ENCODE measurements at places on chromosomes 2 and 18.

DNA sequence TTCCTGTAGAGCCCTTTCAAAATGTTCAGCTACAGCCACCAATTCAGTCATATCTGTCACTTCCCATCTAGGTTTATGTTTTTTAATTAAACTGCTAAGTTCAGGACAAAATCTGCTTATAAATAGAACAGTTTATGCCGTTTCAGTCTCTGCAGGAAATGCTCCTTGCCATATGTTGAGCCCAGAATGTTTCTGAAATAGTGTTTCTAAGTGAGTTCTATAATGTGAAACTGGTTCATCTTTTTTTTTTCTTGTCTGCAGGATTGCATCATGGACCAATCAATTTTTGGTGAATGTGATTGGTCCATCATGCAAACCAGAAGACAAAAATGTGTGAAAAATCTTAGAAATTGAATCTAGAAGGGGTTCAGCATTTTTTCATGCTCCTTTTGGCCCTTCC, 30.2 kb upstream of the RHOB start:
- DNase-seq: no peak

- no peak for DNase-seq
Measured at GRCh38 chr2:64942693-64943092, 46.5 kb upstream of the SLC1A4 start.

- DNase-seq: no peak
Measured at GRCh38 chr2:238515377-238515776, 88.7 kb downstream of the ASB1 start.

GRCh38 chr2:36469106-36469477, 113.5 kb downstream of the CRIM1 start:
- DNase-seq: no peak

DNA sequence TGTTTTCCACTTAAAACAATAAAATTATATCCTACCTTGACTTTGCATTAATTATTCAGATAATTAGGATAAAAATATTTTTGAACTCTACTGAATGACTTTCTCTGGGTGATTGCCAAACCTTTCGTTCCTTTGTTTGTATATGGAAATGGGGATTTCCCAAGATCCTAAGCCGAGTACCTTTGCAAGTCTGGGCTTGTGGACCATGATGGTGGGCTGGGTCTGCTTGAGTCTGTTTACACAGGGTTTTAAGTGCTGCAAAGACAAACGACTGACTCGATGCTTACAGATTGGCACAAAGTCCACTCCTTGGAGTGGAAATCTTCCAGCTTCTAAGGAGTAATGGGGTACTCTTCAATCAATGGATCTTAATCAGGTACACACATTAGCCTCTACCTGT, 659.5 kb downstream of the TSN start:
- no peak for DNase-seq

- DNase-seq: no peak
Measured at GRCh38 chr2:105865222-105865913, 120.7 kb downstream of the NCK2 start.

- DNase-seq: no peak
Measured at GRCh38 chr2:22904126-22904684, 480.8 kb upstream of the KLHL29 start.

- DNase-seq: no peak
Measured at GRCh38 chr2:195820373-195820772, 163.3 kb downstream of the SLC39A10 start.

DNA sequence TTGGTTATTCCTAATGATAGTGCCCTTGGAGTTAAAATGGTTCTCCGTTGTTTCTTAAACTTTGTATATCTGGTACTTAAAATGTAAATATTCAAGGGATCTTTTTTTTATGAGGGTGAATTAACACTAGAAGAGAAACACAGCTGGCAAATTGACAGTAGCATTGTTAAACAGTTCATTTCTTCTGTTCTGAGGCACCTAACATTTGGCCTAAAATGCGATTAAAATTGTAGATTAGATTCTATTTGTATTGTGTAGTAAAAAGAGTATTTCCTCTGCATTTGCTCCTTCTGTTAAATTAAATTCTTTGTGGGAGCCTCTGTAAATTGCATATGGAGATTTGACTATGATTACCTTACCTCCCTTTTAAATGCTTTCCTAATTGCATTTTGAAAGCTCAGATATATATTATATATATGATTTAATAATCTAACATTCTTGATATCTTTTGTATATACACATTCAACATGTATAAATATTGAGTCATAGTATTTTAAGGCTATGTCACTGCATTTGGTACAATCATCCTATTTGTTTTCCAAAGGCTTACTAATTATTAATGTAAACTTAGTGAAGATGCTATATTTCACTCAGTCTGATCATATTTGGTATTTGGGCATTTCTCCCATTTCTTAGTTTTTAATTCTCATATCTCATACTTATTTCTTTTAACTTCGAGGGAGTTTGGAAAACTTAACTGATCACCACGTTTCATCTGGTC, 124.4 kb downstream of the AGPS start:
- no peak for DNase-seq

DNA sequence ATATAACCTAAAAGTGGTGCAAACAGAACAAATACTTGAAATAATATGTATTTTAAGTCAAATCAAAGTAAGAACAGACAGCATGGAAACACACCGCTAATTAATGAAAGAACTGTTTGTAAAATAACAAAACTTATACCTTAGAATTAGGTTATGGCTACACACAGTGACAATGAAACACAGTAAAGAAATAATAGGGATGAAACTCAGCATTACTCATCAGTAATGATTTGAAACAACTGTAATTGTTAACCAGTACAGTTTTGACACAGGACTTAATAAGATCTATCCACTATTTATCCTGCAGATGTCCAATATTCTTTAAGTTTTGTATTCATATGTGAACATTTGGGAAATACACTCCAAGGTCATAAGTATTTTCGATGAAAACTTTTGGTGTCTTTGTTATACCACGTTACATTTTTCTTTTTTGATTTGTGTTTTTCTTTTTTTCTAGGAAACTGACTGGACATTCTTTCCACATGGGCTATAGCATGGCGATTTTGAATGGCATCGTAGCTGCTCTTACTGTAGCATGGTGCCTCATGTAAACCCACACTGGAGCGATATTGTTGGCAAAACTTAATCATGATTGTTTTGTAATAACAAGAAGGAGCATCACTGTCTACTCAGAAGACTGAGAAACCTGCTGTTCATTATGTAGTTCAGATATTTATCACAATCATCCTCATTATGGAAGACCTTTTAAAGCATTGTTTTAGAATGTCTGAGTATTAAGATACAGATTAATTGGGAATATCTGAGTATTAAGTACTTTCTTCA, 41.1 kb downstream of the ARL6IP6 start:
- DNase-seq: no peak

All from stimulated activated CD8-positive, alpha-beta memory T cell treated with anti-CD3 and anti-CD28 coated beads, Interleukin-7, amount 100 ng/mL, for 1 hour (primary cell).